ENCODE measurements at places on chromosomes 1 and 21. TPM values are rescaled to one million over a fixed set of nuclear protein-coding genes. Genes with fewer than 3 reads are reported as not detected.

GRCh38 chr1:243469497-243469896 is 213.7 kb downstream of the SDCCAG8 start:
- DNase-seq = no peak

DNA sequence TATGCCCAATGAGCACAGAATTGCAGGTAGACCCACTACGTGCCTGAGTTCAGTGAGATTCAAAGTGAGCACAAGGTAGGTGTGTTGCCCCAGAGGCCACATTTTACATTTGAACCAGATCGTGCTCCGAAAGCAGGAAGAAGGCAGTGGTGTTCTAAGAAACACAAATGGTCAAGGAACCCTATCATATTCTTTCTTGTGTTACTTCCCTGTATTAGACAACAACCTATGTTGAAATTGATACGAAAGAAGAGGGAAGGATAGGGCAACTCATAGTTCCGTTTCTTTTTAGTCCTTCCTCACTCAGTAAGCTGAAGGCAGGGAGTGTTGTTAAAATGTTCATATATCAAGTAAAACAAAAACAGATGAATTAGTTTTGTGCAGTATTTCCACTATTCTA is 33.9 kb downstream of the OLFML2B start:
- DNase-seq = no peak

Gene AMY1C
- total RNA-seq = not detected

- no peak for DNase-seq
These were observed 54.9 kb upstream of the WLS start for GRCh38 chr1:68287241-68287640.

Gene SPATA1
- total RNA-seq = 3.4 TPM

- no peak for DNase-seq
These were observed 24.9 kb upstream of the C1QA start for GRCh38 chr1:22611530-22611947.

GRCh38 chr1:233245191-233245765 is 50.2 kb downstream of the PCNX2 start:
- DNase-seq = no peak

- DNase-seq = peak; percentile 73
These were observed 648 bp upstream of the ADAR start for GRCh38 chr1:154608397-154609270.

DNA sequence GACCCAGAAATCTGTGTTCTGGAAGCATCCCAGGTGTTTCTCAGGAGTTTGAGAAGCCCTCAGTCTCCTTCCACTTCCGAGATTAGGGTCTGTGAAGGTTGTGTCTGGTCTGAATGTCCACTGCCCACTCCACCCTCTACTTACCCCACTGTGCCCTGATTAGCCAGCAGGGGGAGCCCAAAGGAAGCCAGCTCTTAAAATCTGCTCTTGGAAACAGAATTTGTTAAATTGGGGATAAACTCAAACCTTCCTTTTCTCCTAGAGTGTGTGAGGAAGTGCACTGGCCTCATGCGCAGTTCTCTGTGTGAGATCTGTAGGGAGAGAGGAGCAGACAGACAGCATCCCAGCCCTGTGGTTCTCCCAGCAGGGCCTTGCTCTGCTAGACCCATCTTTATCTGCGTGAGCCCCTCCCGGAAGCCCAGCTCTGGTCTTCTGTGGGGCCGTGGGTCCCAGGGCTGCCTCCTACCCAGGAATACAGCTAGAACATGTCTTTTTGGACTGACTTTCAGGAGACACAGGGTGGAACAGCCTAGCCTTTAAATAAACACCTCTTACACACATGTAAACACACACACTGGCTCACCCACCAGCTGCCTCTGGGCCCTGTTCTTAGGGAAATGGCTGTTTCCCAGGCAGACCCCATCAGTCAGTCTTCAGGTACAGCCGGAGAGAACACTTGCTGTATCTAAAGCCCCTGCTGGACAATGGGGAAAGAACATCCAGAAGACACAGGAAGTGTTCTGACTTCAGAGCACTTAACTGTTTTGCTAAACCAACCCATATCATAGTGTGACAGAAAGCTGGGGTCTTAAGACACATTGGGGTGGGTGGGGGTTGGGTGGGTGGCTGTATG is 52.2 kb downstream of the SMYD2 start:
- peak; percentile 82 for DNase-seq

GRCh38 chr1:2636733-2637132 is 3.9 kb upstream of the MMEL1 start:
- DNase-seq = no peak

GRCh38 chr1:36715797-36716196 is 233.1 kb upstream of the CSF3R start:
- DNase-seq = no peak

DNA sequence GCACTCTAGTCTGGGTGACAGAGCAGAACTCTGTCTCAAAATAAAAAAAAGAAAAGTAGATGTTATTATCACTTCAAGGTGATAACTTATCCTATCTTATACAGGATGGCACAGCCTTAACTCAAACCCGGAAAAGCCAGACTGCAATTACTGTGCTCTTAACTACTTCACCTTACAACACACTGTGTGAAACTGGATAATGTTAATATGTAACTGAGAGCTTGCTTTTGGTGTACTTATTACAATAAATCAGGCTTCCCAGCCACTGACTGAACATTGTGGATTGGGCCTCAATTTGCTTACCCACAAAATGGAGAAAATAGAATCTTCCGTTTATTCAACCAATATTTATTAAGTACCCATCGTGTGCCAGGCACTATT is 1.4 kb downstream of the ORC1 start:
- DNase-seq = no peak

- DNase-seq = no peak
These were observed 43.5 kb downstream of the LPAR3 start for GRCh38 chr1:84849357-84849975.

GRCh38 chr1:152186556-152187285 is 27.7 kb upstream of the RPTN start:
- DNase-seq = no peak

DNA sequence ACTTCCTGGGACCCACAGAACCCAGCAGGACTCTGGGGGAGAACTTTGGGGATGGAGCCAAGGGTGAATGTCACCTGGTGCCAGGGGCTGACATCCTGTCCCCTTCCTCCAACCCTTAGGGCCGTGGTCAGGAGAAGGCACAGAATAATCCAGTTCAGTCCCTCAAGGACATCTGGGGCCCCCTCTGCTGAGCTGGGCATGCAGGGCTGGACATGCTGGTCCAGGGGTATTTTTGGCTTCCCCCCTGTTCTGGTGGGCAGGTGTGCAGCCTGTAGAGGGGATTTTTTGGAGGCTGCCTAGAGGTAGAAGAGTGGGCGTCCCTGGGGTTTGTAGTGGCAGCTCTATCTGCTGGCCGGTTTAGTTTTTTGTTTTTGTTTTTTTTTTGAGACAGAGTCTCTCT is 3.4 kb upstream of the CROCC start:
- DNase-seq = no peak

DNA sequence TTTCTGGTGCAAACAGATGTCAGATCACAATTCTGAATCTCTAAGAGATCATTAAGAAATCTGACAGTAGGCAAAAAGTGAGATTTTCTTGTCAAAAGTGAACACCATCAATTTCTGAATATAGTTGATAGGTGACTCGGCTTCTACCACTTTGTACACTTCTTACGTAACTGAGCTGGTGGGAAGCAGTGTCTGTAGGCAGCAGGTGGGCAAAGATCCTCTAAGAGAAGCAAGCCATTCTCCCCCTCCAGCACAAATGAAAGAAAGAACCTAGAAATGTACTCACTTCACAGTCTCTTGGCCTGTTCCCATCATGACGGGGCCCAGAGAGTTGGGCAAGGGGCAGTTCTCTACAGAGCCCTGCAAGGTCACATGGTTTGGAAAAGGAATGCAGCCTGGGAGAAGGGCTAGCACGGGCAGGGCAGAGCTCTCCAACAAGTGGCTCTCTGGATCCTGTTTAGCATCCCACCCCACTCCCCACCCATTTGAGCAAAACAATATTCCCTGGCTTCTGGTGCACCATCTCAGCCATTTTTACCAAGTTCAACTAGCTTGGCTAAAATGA is 412.6 kb downstream of the LTN1 start:
- DNase-seq = no peak

Gene TNNI3K
- total RNA-seq = 9.6 TPM
